ENCODE measurements at places on chromosomes 11 and 22.

DNA sequence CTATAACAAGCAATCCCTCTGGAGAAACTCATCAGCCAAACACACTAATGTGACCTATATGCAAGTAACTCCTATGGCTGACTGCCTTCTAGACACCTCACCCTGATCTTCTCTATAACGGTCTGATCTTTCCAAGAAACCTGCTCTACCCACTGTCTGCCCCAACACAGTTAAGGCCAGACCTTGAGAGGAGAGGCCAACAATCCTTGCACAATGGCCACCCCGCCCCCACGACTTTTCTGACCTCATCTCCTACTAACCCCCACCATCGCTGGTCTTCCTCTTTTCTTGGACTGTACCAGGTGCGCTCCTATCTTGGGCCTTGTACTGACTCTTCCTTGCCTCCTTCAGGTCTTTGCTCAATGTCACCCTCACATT lies 12.5 kb downstream of the HIRA start:
- DNase-seq = no peak

DNA sequence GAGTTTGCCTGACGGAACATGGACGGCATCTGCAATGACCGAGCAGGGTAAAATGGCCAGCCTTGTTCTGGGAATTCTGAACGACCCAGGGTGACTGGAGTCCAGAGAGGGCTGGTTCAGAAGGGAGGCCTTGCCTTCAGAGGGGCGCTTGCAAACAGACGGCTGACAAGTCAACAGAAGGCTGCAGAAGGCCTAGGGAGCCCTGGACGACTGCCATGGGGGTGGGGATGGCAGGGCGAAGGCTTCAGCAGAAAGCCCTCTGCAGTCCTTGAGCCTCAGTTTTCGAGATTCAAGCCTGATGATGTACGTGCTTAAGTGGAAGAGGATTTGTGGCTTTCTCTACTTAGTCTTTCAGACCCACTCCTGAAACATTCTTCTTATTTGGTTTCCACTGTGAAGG lies 117.1 kb upstream of the TBCEL start:
- no peak for DNase-seq

GRCh38 chr11:93410441-93410840 lies 79.9 kb downstream of the DEUP1 start:
- no peak for DNase-seq

- no peak for DNase-seq
These were observed 51.4 kb downstream of the SYT9 start for GRCh38 chr11:7303146-7303545.

GRCh38 chr22:42889304-42889703 lies 32.2 kb upstream of the ARFGAP3 start:
- DNase-seq = no peak

- no peak for DNase-seq
These were observed 89.6 kb downstream of the FANCF start for GRCh38 chr11:22536071-22536470.

DNA sequence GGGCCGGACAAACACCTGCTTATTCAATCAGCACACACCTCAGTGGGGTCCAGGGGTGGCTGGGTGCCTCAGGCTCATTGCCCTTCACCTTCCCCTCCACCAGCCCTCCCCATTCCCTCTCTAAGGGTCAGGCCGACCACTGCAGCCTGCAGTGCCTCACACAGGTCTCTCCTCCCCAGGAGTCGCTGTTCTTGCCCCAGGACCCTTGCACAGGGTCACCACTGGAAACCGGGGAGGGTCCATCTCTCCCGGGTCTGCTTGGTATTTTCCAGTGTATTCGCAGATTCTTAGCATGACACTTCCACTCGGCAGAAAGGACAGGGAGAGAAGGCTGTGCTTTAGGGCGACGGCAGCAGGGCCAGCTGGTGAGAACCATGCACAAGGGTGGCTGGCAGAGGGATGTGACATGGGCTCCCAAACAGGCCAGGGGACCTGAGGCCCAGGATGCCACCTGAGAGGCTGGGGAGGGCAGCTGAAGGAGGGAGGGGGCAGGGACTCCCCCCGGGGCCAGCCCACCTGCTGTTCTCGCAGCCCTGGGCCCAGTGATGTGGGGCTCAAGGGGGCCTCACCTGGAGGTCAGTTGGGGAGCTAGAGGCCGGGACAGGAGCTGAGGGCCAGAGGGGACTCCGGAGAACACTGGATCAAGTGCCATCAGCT lies 16.1 kb upstream of the TBX1 start:
- DNase-seq = no peak

DNA sequence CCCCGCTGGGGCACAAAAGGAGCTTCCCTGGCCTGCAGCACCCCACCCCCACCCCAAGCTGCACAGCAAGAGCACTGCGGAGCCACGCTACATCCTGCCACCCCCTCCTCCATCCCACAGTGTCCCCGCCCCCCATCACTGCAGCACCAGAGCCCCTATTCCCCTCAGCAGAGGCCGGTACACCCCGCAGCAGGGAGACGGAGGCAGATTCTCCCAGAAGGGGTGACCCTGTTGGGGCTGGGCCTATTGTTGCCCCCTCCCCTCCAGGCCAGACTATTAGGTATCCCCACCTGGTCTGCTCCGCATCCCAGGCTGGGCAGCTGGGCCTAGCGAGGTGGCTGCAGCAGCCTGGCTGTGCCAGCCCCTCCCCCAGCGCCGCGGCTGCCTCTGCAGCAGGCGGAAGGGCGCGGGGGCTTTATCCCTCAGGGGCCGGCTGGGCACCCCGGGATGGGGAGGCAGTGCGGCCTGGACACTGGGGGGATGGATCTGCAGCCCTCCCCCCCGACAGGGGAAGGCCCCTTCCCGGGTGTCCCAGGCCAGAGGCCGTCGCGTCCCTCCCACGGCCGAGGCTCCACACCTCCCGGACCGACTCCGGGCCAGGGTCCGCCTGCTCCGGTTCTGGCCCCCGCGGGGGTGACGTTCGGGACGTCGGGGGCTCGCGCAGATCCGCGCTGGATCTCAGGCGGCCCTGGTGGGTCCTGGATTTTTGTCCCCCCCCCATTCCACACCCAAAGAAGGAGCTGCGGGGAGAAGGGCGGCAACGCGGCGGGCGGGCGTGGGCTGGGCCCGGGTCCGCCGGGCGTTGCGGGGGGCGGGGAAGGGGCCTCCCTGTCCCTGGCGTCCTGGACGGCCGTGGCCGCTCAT lies 943 bp downstream of the DUSP8 start:
- DNase-seq = no peak

GRCh38 chr11:107196732-107197131 lies 178.5 kb upstream of the GUCY1A2 start:
- DNase-seq = no peak

DNA sequence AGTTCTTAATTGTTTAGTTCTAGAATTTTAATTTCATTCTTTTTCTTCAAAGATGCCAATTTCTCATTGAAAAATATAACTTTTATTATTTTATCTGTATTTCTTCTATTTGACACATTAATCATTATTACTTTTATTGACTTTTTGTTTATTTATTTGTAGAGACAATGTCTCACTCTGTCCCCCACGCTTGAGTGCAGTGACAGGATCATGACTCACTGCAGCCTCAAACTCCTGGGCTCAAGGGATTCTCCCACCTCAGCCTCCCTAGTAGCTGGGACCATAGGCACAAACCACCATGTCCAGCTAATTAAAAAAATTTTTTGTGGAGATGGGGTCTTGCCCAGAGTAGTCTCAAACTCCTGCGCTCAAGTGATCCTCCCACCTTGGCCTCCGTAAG lies 30.3 kb upstream of the FBLN1 start:
- DNase-seq = no peak

- DNase-seq = no peak
These were observed 51.4 kb downstream of the MICAL2 start for GRCh38 chr11:12161603-12162350.

- no peak for DNase-seq
These were observed 91.1 kb upstream of the CLPB start for GRCh38 chr11:72525466-72525865.

- no peak for DNase-seq
These were observed 20.6 kb upstream of the POLA2 start for GRCh38 chr11:65241134-65241533.

DNA sequence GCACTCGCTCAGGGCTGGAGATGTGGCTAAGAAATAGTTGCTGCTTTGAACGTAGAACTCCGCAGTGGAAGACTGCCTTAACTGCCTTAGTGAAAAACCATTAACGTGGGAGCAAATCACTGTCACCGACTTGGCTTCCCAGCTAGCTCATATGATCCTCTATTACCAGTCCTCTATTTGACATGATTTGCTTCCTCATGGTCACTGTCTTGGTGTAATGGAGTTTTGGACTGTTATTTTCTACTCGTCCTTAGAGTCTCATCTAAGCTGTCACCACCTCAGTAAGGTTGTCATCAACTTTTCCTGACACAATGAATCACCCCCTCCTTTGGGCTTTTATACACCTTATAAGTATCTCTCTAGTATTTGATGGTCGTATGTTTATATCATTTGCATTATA lies 167.1 kb upstream of the NARS2 start:
- DNase-seq = no peak

DNA sequence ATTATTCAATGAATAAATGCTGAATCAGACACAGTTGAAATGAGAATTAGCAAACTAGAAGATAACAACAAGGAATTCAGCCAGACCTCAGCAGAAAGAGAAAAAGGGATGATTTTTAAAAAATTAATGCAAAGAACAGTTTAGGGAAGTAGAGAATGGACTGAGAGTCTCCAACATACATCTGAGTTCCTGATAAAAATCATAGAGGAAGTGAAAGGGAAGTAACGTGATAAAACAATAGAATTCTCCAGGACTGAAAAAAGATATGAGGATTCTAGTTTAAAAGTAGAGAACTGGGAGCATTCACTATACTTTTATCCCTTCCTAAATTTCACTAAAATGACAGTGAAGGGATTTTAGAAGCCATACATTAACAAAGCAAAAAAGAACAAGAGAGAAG lies 592.0 kb downstream of the SOX6 start:
- DNase-seq = no peak

DNA sequence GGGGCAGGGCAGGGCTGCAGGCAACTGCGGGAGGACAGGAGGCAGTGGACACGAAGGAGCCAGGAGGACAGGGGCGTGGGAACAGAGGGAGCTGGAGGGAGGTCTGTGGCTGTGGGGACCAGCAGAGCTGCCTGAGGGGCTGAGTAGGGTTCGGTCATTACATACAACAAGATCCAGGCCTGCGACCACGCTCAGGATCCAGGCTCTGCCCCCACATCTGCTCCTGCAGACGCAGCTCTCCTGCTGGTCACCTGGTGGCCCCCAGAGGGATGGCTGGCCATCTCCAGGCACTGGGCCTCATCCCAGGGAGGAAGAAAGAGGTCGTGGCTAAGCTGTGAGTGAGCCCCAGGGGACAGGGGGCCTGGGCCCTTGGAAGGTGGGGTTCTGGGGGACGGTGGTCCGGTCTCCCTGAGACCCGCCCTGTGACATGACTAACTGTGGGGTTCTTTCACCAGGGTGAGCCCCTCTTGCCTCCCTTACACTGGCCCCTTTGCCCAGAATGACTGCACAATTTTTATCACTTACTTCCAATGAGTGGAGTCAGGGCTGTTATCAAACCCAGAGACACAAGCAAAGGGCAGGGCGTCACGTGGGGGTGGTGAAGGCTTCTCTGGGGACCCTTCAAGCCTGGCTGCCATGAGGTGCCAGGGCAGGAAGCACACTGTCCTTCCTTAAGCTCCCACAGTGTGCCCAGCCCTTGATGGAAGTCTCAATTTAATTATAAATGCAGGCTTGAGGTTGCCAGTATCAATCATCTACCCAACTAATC lies 6.7 kb upstream of the APOBEC3A start:
- no peak for DNase-seq

DNA sequence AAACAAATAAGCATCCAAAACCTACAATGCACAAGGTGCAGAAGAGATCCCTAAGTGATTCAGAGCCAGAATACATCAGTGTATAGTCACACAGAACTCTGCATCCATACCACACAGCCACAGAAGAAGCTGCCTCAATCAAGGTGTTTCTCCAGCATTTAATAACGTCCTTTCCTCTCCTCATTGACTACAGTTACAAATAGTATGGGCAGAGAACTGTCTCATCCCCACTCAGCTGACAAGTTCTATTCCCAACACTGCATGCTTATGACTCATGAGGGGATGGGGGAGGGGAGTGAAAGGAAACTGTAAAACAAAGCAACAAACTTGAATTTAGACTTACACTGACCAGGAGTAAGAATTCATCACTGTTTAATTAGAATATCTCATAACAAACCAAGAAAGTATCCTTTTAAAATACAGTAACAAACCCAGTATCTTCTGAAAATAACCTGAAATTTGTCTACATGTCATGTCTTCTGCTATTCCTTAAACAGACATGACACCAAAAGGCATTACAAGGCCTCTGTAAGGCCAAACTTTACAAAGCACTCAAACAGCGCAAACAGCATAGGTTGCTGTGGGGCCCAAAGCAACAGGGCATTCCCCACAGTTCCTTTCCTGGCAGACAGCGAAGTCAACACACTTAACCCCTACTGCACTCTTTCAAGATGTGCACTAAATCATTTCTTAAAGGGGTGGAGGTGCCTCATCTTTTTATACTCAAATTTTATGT lies 29.3 kb downstream of the CELF1 start:
- DNase-seq = no peak

GRCh38 chr22:45518580-45518991 lies 15.9 kb downstream of the FBLN1 start:
- no peak for DNase-seq

GRCh38 chr11:450809-451451 lies 851 bp downstream of the PTDSS2 start:
- DNase-seq = peak; percentile 10

GRCh38 chr11:130773244-130773820 lies 142.9 kb downstream of the SNX19 start:
- no peak for DNase-seq

GRCh38 chr11:59963733-59964132 lies at the start of gene OOSP4A:
Gene OOSP4A, plus strand, starts transcription at chr11:59964033. Its CDS starts 0 bp downstream, at chr11:59964033.
- DNase-seq = no peak

GRCh38 chr11:113615098-113615497 lies 91.0 kb downstream of the TMPRSS5 start:
- DNase-seq = no peak

GRCh38 chr11:122137078-122137793 lies 21.2 kb upstream of the BLID start:
- no peak for DNase-seq

DNA sequence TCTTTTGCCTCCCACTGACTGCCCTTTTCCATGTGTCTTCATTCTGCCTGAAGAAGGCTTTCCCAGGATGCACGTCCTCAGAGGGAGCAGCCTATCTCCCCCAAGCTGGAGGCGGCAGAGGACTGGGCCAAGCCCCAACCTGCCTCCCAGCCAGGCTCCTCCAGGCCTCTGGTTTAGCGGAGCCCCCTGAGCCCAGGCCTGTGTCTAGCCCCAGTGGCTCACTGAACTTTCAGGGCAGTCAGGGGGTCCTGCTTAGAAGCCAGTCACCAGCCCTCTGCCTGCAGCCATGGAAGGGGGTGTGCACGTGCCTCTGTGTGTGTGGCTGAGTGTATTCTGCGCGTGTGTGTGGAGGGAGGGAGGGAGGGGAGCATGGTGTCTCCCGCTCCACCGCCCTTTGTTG lies 10.4 kb upstream of the GRK2 start:
- DNase-seq = no peak

- DNase-seq = peak; percentile 79
These were observed 24.4 kb downstream of the SERGEF start for GRCh38 chr11:17988465-17988864.
